SK-N-DZ (cell line): ENCODE measurements at places on chromosomes 4 and X.

DNA sequence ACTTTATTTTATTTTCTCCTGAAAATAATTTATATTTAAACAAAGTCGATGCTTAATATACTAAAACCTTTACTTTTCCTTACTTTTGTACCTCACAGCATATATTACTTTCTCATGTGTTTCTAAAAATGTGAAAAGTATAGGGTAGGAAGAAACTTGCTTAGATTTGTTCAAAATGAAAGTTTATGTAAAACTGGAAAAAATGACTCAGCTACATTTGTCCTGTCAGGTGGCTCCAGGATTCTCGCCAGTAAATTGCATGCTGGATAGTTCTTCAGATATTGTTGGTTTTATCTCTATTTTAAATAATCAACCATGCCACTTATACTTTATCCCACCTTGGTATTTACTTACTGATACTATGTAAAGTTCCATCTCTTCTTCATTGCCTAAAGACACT lies 159.2 kb upstream of the NDST4 start:
- no peak for DNase-seq

DNA sequence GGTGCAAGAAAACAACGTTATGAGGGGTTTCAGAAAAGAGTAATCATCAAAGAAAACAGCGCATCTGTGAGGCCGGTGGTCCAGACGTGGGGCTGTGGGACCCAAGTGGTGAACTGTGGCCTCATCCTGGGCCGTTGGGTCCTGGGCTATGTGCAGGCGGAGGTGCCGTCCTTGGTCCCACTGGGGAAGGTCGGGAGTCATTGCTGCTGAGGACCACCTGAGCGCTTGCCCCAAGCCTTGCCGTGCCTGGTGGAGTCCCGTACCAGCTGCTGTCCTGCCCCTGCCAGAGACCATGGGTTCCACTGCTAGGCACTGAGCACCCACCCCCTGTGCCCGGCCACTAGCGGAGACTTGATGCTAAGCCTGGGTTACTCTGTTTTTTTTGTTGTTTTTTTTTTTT lies 25.5 kb upstream of the UVSSA start:
- no peak for DNase-seq

DNA sequence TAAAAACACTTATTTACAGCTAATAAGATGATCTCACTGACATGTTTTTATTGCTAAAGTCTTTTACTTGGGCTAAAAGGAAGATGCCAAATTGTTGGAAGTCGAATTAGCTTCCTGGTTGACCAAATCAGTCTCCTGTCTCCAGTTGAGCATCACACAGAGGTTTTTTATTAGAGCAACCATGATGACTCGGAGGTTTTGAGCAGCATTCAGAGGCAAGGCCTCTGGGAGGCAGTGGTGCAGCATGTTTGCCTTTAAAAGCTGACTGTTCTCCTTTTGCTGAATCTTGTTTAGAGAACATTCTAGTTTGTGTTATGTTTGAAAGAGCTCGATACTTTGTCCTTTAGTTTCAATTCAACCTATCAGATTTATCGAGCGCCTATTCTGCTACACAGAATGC lies 2.1 kb downstream of the UCHL1 start:
- DNase-seq = peak; percentile 53

DNA sequence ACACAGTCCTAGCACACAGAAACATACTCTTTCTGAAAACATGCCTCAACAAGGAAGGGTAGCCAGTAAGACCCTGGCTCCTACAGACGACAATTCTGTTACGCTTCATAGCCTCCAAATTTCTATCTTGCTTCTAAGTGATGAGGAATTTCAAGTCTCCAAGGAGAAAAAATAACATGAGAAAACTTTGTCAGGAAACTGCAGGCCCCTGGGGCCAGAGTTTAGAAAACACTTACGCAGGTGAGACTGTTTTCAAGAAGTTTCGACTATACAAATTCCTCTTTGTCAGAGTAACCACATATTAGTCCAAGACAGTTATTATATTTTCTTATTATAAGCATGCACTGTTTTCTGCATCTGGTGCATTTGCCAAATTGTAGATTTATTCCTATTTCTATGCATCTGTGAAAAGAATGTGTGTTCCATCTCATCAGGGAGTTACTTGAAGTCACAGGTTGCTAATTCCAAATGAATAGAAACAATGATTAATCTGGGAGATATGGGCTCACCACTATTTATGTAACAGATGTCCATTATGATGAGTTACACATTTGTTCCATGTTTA lies 30.3 kb upstream of the HCCS start:
- DNase-seq = no peak

- DNase-seq = no peak
Observed at GRCh38 chrX:110133735-110134370, 130.9 kb downstream of the TMEM164 start.

DNA sequence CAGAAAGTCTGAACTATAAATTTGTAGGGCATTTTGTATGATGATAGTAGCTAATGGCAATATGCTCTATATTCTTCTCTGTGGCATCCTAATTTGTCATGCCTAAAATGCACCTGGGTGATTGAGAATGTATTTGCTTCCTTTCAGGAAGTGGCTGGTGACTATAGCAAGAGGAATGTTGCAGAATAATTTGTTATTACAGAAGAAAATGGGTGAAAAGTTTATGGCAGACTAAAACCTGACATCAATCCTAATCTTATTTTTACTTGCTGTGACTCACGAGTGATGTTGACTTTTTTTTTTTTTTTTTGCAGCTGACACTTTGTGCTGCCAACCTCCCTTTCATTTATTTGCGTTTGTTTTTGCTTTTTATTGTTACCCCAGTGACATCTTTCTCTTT lies 141.1 kb downstream of the MSL3 start:
- no peak for DNase-seq

- no peak for DNase-seq
Observed at GRCh38 chr4:103244251-103244650, 46.1 kb upstream of the CENPE start.

DNA sequence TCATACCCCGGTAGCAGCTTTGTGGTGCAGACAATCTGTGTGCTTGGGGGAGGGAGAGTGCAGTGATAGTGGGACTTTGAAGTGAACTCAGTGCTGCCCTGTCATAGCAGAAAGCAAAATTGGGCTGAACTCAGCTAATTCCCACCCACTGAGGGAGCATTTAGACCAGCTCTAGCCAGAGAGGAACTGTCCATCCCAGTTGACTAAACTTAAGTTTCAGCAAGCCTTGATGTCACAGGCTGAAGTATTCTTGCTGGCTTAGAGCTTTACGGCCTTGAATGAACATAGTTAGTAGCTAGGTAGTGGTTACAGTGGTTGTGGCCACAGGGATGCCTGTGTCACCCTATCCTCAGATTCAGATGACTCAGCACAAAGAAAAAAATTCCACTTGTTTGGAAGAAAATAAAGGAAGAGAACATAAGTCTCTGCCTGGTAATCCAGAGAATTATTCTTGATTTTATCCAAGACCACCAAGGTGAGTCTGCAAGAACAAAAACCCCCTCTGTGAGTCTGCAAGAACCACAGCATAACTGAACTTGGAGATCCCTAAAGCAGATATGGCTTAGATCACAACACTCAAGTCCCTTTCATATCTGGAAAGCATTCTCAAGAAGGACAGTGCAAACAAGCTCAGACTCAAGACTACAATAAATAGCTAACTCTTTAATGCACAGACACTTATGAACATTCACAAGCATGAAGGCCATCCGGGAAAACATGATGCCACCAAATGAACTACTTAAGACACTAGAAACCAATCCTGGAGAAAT lies 39.4 kb downstream of the ADH7 start:
- DNase-seq = no peak

GRCh38 chr4:5979981-5980380 lies 38.2 kb downstream of the C4orf50 start:
- DNase-seq = peak; percentile 57

GRCh38 chrX:22629105-22629725 lies 356.5 kb downstream of the CBLL2 start:
- DNase-seq = no peak

DNA sequence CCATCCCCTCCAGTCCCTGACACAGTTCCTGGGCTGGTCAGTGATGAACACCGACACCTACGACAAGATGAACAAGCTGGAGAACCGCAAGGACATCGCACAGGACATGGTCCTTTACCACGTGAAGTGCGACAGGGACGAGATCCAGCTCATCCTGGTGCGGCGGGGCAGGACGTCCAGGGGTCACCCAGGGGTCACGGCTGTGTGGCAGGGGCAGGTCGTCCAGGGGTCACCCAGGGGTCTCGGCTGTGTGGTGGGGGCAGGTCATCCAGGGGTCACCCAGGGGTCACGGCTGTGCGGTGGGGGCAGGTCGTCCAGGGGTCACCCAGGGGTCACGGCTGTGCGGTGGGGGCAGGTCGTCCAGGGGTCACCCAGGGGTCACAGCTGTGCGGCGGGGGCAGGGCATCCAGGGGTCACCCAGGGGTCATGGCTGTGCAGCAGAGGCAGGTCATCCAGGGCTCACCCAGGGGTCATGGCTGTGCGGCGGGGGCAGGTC lies 16.7 kb downstream of the ATP5ME start:
- no peak for DNase-seq

DNA sequence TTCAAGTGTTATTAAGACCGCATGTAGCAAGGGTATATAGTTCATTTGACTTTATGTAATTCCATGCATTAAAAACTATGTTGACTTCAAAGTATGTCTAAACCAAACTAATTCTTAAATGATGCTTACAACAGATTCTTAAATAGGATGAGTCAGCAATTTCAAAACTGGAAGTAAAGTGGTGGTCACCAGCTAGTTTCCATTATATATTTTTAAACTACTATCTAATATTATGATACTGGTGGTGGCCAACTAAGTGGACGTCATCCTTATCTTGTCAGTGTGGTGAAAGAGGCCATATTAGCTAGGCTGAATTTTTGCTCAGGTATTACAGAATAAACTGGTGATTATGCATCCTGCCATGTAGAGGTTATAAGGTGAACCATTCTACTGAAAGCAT lies 1.2 kb downstream of the IL15 start:
- DNase-seq = no peak

- DNase-seq = no peak
Observed at GRCh38 chr4:27474691-27475090, 614.0 kb downstream of the STIM2 start.

DNA sequence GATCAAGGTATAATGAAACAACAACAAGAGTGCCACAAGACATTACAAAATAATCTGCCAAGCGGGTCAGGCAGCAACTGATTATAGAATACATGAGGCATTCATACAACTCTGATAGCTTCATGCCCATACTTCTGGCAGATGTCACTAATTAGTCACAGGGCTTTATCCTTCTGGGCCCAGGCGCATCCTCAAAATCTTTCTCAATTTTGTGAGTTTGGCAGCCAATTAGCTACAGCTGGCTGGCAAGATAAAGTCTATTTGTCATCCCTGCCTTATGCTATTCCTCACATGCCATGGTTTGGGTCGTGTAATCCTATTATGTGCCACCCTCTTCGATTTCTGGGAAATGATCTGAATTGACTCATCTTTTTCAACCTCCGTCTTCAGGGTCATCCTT lies 254.3 kb downstream of the PACRGL start:
- DNase-seq = peak; percentile 24

DNA sequence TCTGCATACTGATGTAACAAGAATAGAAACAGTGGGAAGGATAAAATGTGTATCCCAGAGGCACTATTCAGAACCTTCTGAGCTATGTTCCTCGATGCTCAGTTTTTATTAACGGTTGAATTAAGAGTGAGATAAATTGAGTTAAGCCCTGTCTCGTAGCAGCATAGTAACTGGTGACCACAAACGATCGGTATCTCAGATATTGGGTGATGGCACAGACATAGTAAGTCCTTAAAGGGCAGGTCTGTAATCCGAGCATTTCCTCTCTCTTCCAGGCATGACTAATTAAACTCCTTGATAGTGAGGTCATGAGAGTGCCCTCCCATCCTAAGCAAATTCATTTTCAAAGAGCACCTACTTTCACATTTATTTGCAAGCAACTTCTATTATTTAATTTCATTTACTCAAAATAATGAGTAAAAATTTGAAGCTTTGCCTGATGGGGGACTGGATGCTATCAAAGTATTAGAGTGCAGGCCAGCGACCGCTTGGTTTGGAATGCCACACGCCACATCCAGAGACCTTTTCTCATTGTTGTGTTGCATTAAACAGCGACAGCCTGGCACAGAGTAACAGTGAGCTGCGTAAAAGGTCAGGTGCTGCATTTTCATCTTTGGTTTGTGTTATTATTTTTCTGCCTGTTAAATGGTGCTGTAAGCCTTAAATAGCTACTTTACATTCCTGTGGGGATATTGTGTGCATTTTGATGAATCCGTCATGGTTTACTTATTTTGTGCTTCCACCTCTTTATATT lies 101.9 kb downstream of the PCDH7 start:
- DNase-seq = peak; percentile 40

GRCh38 chrX:153370293-153371055 lies 30.7 kb downstream of the PNMA6E start:
- no peak for DNase-seq

- no peak for DNase-seq
Observed at GRCh38 chrX:40420899-40421729, 159.7 kb upstream of the ATP6AP2 start.

- DNase-seq = no peak
Observed at GRCh38 chr4:159117564-159117963, 14.7 kb downstream of the RAPGEF2 start.

GRCh38 chrX:120291211-120291610 lies 20.1 kb downstream of the TMEM255A start:
- DNase-seq = no peak

DNA sequence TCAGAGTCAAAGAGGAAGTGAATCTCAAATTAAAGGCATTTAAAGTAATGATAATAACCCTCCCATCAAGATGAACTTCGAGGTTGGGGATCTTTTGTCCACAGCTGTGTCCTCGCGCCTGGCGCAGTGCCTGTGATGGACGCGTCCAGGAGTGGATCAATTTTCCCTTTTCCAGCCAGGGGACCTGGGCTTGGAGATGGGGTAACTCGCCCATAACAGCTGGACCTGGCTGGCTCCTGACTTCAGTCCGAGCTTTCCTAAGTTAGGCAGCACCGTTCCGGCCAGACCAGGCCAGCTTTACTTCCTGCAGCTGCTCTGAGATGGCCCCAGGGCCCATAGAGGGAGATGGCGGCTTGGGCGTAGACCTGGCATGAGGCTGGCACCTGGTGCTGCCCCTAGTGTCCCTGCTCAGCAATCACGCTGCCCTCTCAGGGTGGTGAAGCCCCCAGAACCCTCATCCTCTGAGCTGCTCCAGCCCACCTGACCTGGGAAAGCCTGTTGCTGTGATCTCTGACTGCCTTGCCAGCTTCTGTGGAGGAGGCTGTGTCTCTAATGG lies 23.9 kb downstream of the ADRA2C start:
- DNase-seq = no peak

- no peak for DNase-seq
Observed at GRCh38 chr4:43816116-43816515, 632.5 kb downstream of the KCTD8 start.

GRCh38 chr4:76357981-76358380 lies 51.4 kb downstream of the STBD1 start:
- DNase-seq = no peak

GRCh38 chr4:39820186-39820585 lies 122.2 kb downstream of the UBE2K start:
- no peak for DNase-seq

GRCh38 chrX:149274516-149275105 lies 230.5 kb downstream of the IDS start:
- DNase-seq = no peak

- DNase-seq = no peak
Observed at GRCh38 chr4:79854856-79855502, 218.1 kb downstream of the ANTXR2 start.

- DNase-seq = peak; percentile 12
Observed at GRCh38 chrX:78199851-78200250, 60.4 kb upstream of the TAF9B start.
